ENCODE measurements at places on chromosomes 1 and 21.

GRCh38 chr1:8790987-8791386, 26.5 kb downstream of the RERE start:
- no peak for ATAC-seq

GRCh38 chr1:183859831-183860230, 54.9 kb downstream of the RGL1 start:
- no peak for ATAC-seq

DNA sequence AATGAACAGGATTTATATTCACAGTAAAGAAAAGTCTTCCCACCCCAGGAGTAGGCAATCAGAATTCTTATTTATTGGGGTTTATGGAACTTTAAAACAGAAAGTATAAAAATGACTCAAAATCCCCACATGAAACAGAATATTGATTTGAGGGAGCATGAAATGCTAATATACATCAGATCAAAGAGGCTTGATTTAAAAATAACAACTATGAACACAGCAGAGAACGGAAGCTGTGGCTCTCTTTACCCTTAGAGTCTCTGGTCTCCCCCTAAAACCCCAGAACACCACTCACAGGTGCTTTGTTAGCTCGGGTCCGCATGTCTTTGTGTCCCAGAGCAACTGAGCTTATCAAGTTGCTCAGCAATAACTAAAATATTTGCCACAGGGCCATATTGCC, 31.2 kb upstream of the FASLG start:
- ATAC-seq = no peak

GRCh38 chr21:31985398-31985797, 112.6 kb downstream of the HUNK start:
- no peak for ATAC-seq

DNA sequence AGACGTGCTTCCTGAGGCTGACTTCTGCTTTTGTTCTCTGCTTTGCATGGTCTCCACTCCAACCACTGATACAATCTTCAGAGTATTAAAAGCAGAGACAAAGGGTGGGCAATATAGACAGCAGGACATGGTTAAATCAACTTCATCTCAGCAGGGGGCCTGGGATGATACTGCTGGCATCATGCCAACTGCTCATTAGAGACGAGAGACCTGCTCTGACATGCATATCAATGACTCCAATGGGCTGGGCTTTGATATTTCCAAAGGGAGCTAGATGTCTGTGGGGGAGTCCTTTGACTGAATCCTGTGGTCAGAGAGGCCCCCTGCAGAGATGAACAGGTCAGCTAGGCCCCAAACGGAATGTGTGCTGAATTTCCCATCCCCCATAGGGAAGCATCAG, 106.6 kb downstream of the ACTL8 start:
- no peak for ATAC-seq

DNA sequence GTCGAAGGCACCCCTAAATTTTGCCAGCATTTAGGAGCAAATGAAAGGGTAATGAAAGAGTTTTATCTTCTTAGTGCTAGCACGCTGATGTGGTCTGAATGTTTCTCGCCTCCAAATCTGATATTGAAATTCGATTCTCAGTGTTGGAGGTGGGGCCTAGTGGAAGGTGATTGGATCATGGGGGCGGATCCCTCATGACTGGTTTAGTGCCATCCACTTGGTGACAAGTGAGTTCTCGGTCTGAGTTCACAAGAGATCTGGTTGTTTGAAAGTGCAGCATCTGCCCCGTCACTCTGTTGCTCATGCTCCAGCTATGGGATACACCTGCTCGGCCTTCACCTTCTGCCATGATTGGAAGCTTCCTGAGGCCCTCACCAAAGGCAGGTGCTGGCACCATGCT, 75.1 kb upstream of the ZBTB40 start:
- ATAC-seq = no peak

- peak; percentile 28 for ATAC-seq
Observed at GRCh38 chr1:19436716-19437476, 48.4 kb downstream of the CAPZB start.

GRCh38 chr21:46374761-46375389, 50.9 kb downstream of the PCNT start:
- ATAC-seq = no peak

- ATAC-seq = no peak
Observed at GRCh38 chr1:247494767-247495166, 36.9 kb upstream of the OR2B11 start.

DNA sequence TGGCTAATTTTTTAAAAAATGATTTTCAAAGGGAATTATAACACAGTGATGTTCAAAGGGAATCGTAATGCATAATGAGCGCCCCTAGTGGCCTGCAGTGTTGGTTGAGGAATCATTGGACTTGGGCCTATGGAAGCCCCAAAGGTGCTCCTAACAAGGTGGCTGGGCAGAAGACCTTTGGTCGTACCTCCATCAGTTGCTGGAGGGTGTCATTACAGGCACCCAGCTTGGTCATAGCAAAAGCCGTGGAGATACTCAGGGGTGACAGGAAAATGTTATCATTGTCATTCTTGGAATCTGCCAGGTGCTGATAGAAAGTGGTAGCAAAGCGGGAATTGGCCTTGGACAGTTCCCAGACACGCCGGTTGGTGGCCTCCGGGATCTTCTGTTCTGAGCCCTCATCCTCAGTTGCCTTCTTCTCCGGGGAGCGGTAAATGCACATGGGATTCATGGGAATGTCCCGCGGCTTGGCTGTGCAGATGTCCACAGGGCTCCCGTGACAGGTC, 2.7 kb downstream of the SERPINC1 start:
- ATAC-seq = no peak

- ATAC-seq = no peak
Observed at GRCh38 chr1:61326713-61327112, 244.4 kb downstream of the NFIA start.

GRCh38 chr1:32612189-32612881, 38.0 kb downstream of the ZBTB8OS start:
- peak; percentile 99 for ATAC-seq

GRCh38 chr21:42379426-42380215, 13.3 kb upstream of the TFF1 start:
- no peak for ATAC-seq

GRCh38 chr1:114105421-114105979, 48.2 kb downstream of the SYT6 start:
- ATAC-seq = no peak

DNA sequence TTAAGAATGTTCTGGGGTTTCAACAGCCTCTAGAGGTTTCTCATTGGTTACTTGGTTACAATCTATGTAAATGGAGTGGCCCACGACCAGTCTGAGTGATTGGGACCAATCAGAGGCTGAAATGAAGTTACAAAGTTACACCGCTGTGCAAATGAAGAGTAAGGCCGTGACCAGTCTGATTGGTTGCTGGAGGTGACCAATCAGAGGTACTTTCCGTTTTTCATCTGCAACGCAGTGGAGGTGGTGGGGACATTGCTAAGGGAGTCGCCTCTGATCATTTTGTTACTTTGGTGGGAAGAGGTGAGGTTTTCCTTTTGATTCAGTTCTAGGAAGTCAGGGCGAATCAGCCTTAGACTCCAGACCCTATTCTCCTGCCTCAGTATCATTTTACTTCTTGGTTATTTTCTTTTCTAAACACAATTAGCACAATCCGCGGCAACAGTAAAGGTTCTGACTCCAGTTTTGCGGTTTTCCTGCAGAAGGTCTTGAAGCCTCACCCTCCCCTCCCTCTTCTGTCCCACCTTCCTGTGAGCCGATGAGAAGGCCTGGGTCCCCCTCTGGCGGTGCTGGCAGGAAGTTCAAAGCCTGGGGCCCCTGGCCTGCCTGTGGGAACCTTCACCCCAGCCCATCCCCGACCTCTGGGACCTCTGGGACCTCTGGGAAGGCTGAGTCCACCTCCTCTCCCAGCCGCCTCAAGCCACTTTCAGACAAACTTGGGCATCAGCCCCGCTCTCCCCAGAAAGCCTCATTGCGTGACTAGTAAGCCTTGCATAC, 38.7 kb upstream of the TTC34 start:
- ATAC-seq = no peak

DNA sequence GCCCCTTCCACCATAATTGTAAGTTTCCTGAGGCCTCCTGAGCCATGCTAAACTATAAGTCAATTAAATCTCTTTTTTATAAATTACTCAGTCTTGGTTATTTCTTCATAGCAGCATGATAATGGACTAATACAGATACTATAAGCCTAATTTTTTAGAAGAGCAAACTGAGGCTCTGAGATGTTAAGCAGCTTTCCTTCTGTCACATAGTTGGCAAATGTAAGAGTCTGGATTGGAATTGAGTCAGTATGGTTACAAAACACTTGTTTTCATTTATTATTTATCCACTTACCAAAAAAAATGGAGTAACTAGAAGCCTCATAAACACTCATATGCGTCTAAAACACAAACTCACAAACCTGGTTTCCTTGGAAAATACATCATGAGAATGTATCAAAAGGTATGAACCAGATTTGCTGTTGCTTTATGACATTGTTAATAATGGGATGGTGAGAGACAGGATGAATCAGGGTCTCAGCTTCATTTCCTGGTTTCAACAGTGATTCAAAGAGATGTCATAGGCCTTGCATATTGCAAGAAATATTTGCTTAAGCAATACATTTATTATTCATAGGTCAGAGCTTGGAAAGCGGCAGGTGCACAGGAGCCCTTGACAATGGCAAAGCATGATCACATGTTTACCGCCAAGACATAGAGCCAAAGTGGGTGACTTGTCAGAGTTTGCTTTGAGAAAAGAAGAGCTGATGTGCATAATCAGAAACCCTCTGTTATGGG, 221.5 kb downstream of the GRIK1 start:
- peak; percentile 74 for ATAC-seq

- ATAC-seq = no peak
Observed at GRCh38 chr1:44650159-44650831, 24.0 kb downstream of the TMEM53 start.

- no peak for ATAC-seq
Observed at GRCh38 chr1:16903054-16903453, 7.3 kb downstream of the RNU1-2 start.

DNA sequence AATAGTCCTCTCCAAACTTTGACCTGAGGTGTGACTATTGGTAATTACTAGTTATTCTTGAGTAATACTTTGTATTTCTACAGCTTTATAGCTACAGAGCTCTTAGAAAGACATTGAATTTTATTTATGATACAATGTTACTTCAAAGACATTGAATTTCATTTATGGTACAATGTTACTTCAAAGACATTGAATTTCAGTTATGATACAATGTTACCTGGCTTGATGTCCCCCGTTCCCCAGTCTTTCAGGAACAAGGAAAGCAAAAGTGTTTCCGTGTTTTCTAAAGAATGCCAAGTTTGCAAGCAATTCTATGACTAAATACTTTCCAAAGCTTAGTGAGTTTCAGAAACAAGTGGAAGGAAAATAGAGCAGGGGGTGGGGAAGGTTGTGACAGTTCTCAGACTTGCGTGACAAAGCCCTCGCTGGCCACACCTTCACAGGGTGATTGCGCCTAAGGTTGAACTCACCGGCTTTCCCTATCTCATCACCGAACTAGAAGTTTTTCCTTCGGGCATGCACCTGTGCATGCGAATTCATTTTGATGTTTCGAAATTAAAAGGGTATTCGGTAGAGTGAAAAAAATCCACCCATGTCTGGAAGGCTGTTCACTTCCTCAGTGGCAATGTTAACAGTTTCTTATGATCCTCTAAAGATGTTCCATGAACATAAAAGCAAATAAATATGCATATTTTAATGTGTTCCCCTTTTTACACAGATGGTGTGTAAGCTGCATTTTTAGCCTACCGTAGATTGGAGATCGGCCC, 909 bp upstream of the PAXBP1 start:
- ATAC-seq = no peak

GRCh38 chr1:235015291-235015985, 113.2 kb downstream of the TOMM20 start:
- ATAC-seq = no peak

DNA sequence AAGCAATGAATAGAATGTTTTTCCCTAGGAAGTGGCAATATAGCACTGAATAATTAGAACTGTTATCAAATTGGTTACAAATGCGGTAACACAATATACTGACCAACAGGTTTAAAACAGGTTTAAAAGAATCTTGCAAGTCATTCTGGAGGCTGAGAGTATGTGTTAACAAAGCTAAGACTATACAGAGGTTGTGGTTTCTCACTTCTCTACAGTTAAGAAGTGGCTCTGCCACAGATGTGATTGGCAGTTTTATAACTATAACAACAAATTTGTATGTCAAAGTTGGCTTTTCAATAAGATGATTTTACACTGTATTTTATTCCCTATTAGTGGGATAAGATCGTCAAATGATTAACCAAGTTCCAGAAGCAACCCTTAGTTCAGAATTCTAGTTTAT, 7.1 kb downstream of the ANGEL2 start:
- no peak for ATAC-seq

- peak; percentile 69 for ATAC-seq
Observed at GRCh38 chr21:36437745-36438128, 42.2 kb downstream of the CLDN14 start.

GRCh38 chr21:28865488-28866186, 127.0 kb downstream of the LTN1 start:
- no peak for ATAC-seq

- ATAC-seq = no peak
Observed at GRCh38 chr1:216457356-216457755, 34.1 kb upstream of the USH2A start.

GRCh38 chr1:61170328-61171238, 88.2 kb downstream of the NFIA start:
- peak; percentile 41 for ATAC-seq

- ATAC-seq = no peak
Observed at GRCh38 chr1:214476986-214477870, 74.2 kb downstream of the PTPN14 start.

- no peak for ATAC-seq
Observed at GRCh38 chr1:1161683-1162079, 12.0 kb upstream of the TTLL10 start.

GRCh38 chr1:45134461-45134873, 71.9 kb downstream of the ZSWIM5 start:
- ATAC-seq = no peak

GRCh38 chr1:22210636-22211035, 67.7 kb upstream of the WNT4 start:
- no peak for ATAC-seq

GRCh38 chr1:223837206-223837605, 8.5 kb downstream of the TP53BP2 start:
- ATAC-seq = no peak

DNA sequence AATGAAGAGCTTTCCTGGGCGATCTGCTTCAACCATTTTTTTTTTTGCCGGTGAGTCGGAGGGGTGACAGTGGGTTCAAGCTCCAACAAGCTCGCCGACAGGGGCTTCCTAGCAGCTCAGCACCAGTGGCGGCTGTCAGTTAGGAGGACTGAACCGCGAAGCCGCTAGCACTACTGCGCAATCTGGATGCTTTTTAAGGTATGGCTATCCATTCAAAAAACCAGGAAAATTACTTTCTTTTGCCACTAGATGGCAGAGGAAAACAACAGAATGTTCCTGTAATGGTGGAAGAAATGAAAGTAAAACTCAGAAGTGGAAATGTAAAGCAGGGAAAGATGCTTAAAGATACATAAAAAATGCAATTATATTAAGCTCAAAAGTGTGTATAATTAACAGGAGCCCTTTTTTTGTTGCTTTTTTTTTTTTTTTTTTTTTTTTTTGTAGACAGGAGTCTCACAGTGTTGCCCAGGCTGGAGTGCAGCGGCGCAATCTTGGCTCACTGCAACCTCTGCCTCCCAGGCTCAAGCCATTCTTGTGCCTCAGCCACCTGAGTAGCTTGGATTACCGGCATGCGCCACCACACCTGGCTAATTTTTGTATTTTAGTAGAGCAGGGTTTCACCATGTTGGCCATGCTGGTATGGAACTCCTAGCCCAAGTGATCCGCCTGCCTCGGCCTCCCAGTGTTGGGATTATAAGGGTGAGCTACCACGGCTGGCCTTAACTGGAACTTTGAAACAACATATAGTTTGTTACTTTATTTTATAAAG, 8.5 kb downstream of the KYAT3 start:
- ATAC-seq = no peak

Data from gastroesophageal sphincter (tissue), 4 donors.